Type B pancreatic cell (in vitro differentiated cells): ENCODE measurements at places on chromosomes 1 and 21. TPM values are rescaled to one million over a fixed set of nuclear protein-coding genes. Genes with fewer than 3 reads are reported as not detected.

Gene TRPM2
- 0.05 and 0.07 TPM in 2 replicates for total RNA-seq

Gene PTPN22
- not detected in 2 replicates for total RNA-seq

GRCh38 chr1:66386712-66387111, 147.2 kb upstream of the SGIP1 start:
- H3K27ac ChIP-seq, result no peak overlapping the region
- no peaks in the 10 kb centered on the region for H3K27me3 ChIP-seq
- H3K4me3 ChIP-seq, result no peak overlapping the region
- no peaks in the 10 kb centered on the region for H3K4me1 ChIP-seq
- DNase-seq, result no peak

DNA sequence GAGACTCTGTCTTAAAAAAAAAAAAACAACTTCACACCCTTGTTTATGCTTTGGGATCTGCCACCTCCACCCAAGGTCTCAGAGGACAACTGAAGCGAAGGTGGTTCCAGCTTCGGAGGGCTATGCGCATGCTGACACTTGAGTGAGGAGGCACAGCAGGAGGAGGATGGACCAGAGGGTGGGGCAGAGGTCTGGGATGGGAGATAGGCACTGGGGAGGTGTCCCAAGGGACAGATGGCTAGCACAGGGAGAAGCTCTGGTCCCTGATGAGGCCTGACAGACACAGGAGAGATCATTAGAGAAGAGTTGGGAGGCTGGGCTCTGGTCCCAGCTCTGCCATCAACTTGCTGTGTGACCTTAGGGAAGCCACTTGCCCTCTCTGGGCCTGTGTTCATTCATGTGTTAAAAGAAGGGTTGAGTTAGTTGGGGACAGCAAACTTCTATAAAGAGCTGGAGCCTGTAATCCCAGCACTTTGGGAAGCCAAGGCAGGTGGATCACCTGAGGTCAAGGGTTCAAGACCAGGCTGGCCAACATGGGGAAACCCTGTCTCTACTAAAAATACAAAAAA, 16.8 kb downstream of the E2F2 start:
- no peaks in the 10 kb centered on the region for H3K4me1 ChIP-seq
- peaks cover 4% of the 10 kb centered on the region for H3K36me3 ChIP-seq
- no peak for DNase-seq
- no peaks in the 10 kb centered on the region for H3K27me3 ChIP-seq

- H3K4me3 ChIP-seq, result no peak overlapping the region
- no peak for DNase-seq
- H3K36me3 ChIP-seq, result peaks cover 3% of the 10 kb centered on the region
- H3K4me1 ChIP-seq, result no peaks in the 10 kb centered on the region
- no peak overlapping the region for H3K27ac ChIP-seq
- H3K27me3 ChIP-seq, result peaks cover 3% of the 10 kb centered on the region
These were observed 12.6 kb upstream of the NTPCR start for GRCh38 chr1:232937741-232938375.

DNA sequence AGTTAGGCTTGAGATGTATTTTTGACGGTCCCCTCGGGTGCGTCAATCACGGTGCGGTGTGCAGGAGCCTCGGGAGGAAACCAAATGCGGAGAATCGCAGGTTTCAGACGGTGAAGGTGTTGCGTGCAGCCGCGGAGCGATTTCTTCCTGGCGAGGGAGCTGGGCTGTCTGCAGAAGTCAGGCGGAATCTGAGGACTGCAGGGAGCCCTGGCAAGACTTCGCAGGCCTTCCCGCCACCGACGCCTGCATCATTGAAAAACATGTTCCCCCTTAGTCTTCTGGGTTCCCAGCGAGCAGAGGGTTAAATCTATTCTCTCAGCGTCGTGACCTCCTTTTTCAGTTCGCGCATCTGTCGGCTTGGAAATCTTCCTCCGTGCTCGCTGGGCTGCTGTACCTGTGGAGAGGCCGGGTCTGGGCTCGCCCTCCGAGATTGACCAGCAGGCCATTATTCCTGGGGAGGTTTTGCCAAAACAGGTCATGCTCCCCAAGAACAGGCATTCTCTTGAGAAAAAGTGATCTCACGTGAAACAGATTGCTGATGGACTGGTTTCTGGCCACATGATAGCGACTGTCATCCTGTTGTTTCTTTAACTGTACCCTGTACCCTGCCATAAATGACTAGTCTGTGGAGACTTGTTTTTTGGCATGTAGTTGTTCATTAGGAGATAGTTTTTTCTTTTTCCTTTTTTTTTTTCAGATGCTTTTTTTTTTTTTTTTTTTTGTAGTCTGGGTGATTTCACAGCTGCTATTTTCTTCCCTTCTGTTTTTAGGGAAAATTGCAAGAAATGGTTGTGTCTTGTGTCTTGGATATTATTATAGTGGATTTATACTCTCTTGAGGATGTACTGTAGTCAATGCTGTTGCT, 894 bp downstream of the EPB41 start:
- peaks cover 27% of the 10 kb centered on the region for H3K4me1 ChIP-seq
- no peaks in the 10 kb centered on the region for H3K27me3 ChIP-seq
- no peak for DNase-seq
- no peaks in the 10 kb centered on the region for H3K36me3 ChIP-seq
- H3K27ac ChIP-seq, result peak overlapping the region; percentile 95
